Left colon (tissue), 2 donors: ENCODE measurements at places on chromosomes 11 and 22. TPM values are rescaled to one million over a fixed set of nuclear protein-coding genes. Genes with fewer than 3 reads are reported as not detected.

Gene OR51M1
- total RNA-seq = not detected

Gene DERL3
- total RNA-seq = 26.6 TPM

Gene USP28
- total RNA-seq = 21.8 TPM

Gene OR8G5
- total RNA-seq = not detected

- no peak for DNase-seq
Measured at GRCh38 chr11:45158210-45158731, 11.8 kb downstream of the PRDM11 start.

GRCh38 chr11:133136376-133136775, 395.9 kb downstream of the OPCML start:
- DNase-seq = no peak

DNA sequence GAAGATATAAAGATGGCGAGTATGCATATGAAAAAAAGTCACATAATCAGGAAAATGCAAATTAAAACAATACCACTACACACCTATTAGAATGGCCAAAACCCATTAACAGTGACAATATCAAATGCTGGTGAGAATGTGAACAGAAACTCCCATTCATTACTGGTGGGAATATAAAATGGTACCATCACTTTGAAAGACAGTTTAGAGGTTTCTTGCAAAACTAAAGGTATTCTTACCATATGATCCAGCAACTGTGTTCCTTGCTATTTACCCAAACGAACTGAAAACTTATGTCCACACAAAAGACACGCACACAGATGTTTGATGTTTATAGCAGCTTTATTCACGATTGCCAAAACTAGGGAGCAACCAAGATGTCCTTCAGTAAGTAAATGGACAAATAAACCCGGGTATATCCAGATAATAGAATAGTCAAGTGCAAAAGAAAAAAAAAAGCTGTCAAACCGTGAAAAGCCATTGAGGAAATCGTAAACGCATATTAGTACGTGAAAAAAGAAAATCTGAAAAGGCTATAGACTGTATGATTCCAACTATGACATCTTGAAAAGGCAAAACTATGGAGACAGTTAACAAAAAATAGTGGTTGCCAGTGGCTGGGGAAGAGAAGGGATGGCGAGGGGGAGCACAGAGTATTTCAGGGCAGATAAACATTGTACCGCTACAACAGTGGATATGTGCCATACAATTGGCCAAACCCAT, 7.2 kb downstream of the PICALM start:
- no peak for DNase-seq

- no peak for DNase-seq
Measured at GRCh38 chr11:118448294-118448693, 12.0 kb downstream of the KMT2A start.

- no peak for DNase-seq
Measured at GRCh38 chr11:8062781-8063257, 18.2 kb upstream of the TUB start.

DNA sequence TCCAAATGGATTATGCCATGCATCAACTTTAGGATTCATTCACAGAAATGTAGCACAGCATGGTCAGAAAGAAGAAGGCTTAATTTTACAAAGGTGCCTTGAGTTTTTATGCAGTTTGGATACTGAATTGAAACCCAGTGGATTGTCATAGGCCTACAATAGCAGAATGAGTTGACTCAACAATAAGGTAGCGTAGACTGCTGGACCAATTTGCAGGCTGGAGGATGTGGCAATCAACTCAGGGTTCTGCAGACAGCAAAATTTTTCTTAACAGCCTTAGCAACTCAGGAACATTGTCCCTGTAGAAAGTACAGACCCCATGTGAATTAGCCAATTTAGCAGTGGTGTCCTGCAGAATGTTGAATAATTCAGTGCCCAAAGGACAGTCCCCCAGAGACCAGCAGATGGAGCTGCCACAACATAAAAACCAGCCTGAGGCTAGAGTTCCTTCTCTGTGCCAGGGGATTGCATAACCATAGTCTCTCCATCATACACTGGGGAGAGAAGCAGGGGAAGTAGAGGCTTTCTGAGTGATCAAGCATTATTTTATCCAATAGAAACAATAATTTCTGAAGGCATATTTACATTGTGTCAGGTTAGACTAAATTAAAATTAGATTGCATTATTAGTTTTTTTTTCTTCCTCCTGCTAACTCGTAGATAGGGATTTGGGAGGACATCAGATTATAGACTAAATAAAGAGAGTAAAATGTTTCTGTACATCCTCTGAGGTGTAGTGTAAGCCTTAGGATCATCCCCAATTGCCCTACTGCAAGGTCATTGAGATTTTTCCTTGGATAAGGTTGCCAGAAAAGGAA, 20.3 kb upstream of the MRPL17 start:
- DNase-seq = peak; percentile 27

DNA sequence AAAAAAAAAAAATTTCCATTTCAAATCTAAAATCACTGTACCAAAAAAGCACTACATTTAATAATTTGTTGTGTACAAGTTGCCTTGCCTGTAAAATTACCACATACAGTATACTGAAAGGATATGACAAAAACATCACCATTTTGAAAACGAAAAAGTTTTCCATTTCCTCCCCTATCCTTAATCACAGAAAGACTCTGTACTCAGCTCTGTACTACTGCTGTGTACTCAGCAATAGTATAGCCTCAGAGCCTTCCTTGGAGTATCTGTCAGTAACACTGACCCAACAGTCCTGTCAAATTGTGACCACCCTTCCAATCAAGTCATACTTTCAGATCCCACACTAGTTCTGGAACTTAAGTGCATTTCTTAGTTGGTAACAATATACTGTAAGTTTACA, 48.0 kb downstream of the CELF1 start:
- DNase-seq = no peak

DNA sequence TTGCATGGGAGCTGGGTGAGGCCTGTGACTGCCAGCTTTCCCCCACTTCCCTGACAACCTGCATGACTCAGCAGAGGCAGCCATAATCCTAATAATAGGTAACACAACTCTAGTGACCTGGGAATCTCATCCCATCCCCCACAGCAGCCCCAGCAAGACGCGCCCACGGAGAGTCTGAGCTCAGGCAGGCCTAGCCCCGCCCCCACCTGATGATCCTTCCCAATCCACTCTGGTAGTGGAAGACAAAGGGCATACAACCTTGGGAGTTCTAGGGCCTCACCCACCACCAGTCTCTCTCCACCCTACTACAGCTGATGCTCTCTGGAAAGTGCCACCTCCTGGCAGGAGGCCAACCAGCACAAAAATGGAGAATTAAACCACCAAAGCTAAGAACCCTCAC, 60.3 kb downstream of the CWF19L2 start:
- no peak for DNase-seq

DNA sequence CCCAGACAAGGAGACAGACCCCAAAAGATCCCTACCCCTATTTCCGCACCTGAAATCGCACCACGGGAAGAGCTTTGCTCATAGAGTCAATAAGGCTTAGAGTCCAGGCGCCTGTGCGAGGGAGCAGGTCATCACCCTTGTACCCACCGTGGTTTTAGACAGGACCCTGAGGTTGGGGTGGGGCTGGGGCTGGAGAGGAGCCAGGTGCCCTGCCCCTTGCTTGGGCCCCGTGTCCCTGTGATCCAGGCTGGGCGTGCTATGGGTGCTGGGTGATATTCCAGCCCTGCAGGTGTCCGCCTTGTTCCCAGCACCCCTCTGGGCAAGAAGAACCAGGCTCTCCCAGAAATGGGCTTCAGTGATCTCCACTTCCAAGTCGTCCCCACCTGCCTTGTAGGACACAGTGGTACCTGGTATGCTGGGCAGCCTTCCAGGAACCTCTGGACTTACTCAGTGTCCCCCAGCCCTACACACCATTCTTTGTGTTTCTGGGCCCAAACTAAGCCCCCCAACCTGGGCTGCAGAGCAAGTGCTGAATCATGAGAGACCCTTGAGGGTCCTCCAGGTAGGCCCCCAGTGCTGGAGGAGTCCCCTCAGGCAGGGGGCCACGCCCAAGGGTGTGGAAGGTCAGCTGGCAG, 4.5 kb downstream of the CD81 start:
- peak; percentile 19 for DNase-seq
